ENCODE measurements at places on chromosomes 2 and 18.

- DNase-seq: no peak
Measured at GRCh38 chr2:118841828-118842461, 5.5 kb downstream of the EN1 start.

GRCh38 chr2:38922902-38923301, 33.2 kb downstream of the ARHGEF33 start:
- no peak for DNase-seq

DNA sequence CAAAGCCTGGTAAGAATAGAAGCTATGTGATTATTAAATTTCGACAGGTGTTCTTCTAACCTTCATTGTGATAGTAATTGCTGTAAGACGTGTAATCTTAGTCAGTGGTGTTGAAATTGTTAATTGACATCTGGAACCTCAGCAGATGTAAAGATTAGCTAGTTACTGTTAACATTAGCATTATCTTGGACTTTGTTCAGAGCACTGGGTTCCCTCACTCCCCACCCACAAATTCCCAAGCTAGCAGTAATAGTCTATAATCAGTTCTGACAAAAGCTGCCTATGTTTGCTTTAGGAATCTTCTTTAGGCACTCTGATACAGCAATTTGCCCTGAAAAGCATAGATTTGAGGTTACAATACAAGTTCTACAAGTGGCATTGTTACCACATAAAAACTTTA, 233.7 kb downstream of the EN1 start:
- peak; percentile 18 for DNase-seq

GRCh38 chr2:18049325-18049724, 170.9 kb downstream of the KCNS3 start:
- DNase-seq: no peak

- no peak for DNase-seq
Measured at GRCh38 chr18:61749031-61749430, 143.8 kb downstream of the RNF152 start.

GRCh38 chr2:177314722-177315264, 50.3 kb upstream of the NFE2L2 start:
- no peak for DNase-seq

DNA sequence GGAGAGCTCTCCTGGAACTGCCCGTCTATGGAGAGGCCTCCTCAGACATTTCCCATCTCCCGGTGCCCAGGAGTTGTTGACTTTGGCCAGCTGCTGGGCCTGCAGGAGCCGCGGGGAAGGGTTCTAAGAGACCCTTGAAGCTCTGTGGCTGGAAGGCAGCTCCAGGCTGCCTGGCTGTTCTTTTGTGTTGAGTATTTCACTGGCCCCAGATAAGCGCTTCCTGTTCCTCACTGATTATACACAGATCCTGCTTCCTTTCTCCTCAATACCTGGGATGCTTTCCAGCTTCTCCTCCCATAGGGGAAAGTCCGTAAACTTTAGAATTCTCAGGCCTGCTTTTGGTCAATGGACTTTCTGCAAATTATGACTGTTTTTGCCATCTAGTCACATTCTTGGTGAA, 57.8 kb downstream of the TGOLN2 start:
- no peak for DNase-seq

- no peak for DNase-seq
Measured at GRCh38 chr18:75075016-75075305, 134.0 kb downstream of the PTGR3 start.

- no peak for DNase-seq
Measured at GRCh38 chr2:31260870-31261269, 26.9 kb downstream of the EHD3 start.

- no peak for DNase-seq
Measured at GRCh38 chr2:165893556-165893955, 60.0 kb downstream of the TTC21B start.

GRCh38 chr2:120733238-120733932, 2.3 kb upstream of the GLI2 start:
- no peak for DNase-seq

- DNase-seq: no peak
Measured at GRCh38 chr2:162390801-162391200, 46.9 kb downstream of the GCA start.

GRCh38 chr2:43542285-43542933, 53.4 kb downstream of the THADA start:
- DNase-seq: no peak

GRCh38 chr18:36185157-36185556, 2.1 kb upstream of the MOCOS start:
- DNase-seq: no peak

- DNase-seq: no peak
Measured at GRCh38 chr2:67131257-67131609, 265.9 kb upstream of the ETAA1 start.

- no peak for DNase-seq
Measured at GRCh38 chr18:38972571-38972970, 1407.0 kb upstream of the CELF4 start.

GRCh38 chr2:219369447-219369861, 18.3 kb downstream of the DNPEP start:
- DNase-seq: no peak

GRCh38 chr2:2452961-2453360, 121.9 kb upstream of the MYT1L start:
- DNase-seq: no peak

GRCh38 chr2:119544075-119544938, at the start of gene CFAP221:
Gene CFAP221, plus strand, starts transcription at chr2:119544449. Its CDS starts 1,683 bp downstream, at chr2:119546132.
- no peak for DNase-seq

GRCh38 chr2:174485788-174486562, 854 bp downstream of the GPR155 start:
- DNase-seq: peak; percentile 52

Data from NCI-H524 treated with DMSO at 0.1 percent for 48 hours (cell line).